ENCODE measurements at places on chromosomes 3 and 15. TPM values are rescaled to one million over a fixed set of nuclear protein-coding genes. Genes with fewer than 3 reads are reported as not detected.

The GRAMD1C gene
- 13.1 TPM for polyA plus RNA-seq

The SLC51A gene
- 8.6 TPM for polyA plus RNA-seq

The GYG1 gene
- 48.9 TPM for polyA plus RNA-seq

The TMCO5A gene
- polyA plus RNA-seq, result not detected

The MESP2 gene
- 0.71 TPM for polyA plus RNA-seq

The TNFSF10 gene
- polyA plus RNA-seq, result 5.5 TPM

The LPCAT4 gene
- 116 TPM for polyA plus RNA-seq

The PRR20G gene
- polyA plus RNA-seq, result not detected

The GOLGA8R gene
- 3.8 TPM for polyA plus RNA-seq

The LRRK1 gene
- 5.0 TPM for polyA plus RNA-seq

The GOLGA6L10 gene
- 8.1 TPM for polyA plus RNA-seq

The GPR87 gene
- not detected for polyA plus RNA-seq

The SYNPR gene
- polyA plus RNA-seq, result 71.4 TPM

The CLDN11 gene
- polyA plus RNA-seq, result 479 TPM

The SH2D7 gene
- polyA plus RNA-seq, result 0.92 TPM

The ARNT2 gene
- 150 TPM for polyA plus RNA-seq

The CHRNB4 gene
- 2.9 TPM for polyA plus RNA-seq

The SERINC4 gene
- 0.29 TPM for polyA plus RNA-seq

The MAP2K1 gene
- polyA plus RNA-seq, result 100 TPM

The INKA1 gene
- 6.9 TPM for polyA plus RNA-seq

The PLSCR5 gene
- 2.6 TPM for polyA plus RNA-seq

The CLRN1 gene
- 0.24 TPM for polyA plus RNA-seq

The VGLL3 gene
- polyA plus RNA-seq, result 2.9 TPM

The CHDH gene
- polyA plus RNA-seq, result 8.6 TPM

The MGLL gene
- polyA plus RNA-seq, result 48.6 TPM

The VEPH1 gene
- polyA plus RNA-seq, result 5.8 TPM

The ECE2 gene
- 23.1 TPM for polyA plus RNA-seq
